Activated CD8-positive, alpha-beta memory T cell treated with anti-CD3 and anti-CD28 coated beads for 1 hour (primary cell): ENCODE measurements at places on chromosomes 16 and 17.

- no peak for DNase-seq
These were observed 12.9 kb upstream of the CACNG4 start for GRCh38 chr17:66951605-66951953.

DNA sequence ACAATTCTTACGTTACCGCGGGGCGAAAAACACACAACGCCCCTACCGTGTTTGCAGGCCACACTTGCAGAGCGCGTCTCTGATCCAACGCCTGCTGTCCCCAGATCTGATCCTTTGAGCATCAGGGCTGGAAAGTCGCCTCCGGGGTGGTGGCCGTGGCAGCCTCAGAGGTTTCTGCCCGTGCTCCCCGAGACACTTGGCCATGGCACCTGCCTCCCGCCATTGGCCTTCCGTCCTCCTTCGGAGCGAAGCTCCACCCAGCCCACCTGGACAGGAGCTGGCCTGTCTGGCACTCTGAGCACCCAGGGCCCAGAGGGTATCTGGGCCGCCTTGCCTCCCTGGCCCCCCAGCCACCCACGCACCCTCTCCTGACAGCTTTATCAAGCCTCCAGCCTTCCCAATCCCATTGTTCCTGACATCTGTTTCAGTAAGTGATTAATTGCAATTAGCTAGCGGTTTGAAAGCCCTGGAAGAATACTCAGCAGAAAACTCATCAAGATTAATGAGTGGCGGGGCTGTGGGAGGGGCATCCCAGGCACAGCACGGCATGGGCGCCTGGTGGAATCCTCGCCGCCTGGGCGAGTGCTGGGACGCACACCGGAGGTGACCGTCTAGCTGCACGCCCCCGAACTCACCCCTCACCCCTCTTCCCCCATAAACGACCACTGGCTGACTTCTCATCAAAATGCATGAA is 181.5 kb upstream of the GSE1 start:
- no peak for DNase-seq

GRCh38 chr17:27671591-27671910 is 40.6 kb downstream of the LGALS9 start:
- no peak for DNase-seq

DNA sequence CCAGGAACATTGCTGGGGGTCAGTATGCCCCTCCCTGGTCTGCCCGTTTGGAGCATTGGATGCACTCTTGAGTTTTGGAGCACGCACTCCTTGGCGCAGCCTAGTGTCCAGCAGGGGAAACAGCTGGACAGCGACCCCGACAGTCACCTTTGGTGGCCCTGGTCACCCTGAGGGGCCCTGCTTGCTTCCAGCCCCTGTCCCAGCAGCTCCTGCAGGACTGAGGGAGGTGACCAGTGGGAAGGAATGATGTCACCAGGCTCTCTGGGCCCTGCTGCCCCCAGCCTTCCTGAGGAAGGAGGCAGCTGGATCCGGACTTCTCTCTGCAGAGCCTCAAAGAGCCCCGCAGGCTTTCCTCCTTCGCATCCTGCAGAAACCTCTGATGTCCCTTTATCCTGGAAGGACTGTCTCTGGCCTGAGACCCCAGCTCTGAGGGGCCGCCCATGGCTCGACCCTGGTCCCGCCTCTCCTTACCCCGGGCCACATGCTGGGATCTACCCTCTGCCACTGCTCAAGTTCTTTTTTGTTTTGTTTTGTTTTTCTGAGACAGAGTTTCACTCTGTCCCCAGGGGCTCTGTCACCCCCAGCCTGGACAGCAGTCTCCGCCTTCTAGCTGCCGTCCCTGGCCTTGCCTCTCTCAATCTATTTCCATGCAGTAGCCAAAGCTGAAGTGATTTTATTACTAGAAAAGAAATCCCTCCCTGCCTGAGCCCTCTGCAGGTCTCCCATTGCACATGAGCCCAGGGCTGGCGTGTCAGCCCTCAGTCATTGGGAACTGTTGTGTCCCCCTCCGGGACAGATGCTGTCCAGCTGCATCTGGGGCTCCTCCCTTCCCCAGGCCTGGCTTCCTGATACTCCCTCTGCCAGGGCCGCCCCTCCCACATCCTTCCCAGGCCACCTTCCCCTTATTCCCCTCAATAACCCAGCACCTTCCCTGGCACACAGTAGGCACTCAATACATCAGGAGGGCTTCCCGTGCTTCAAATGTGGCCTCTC is 11.6 kb downstream of the ZSCAN10 start:
- DNase-seq, result no peak
